Kidney epithelial cell (primary cell): ENCODE measurements at places on chromosomes 1 and 21. TPM values are rescaled to one million over a fixed set of nuclear protein-coding genes. Genes with fewer than 3 reads are reported as not detected.

GRCh38 chr1:40738831-40739230 lies 44.8 kb upstream of the KCNQ4 start:
- no peak for DNase-seq

- no peak for DNase-seq
Measured at GRCh38 chr21:38538353-38538752, 40.1 kb upstream of the ERG start.

DNA sequence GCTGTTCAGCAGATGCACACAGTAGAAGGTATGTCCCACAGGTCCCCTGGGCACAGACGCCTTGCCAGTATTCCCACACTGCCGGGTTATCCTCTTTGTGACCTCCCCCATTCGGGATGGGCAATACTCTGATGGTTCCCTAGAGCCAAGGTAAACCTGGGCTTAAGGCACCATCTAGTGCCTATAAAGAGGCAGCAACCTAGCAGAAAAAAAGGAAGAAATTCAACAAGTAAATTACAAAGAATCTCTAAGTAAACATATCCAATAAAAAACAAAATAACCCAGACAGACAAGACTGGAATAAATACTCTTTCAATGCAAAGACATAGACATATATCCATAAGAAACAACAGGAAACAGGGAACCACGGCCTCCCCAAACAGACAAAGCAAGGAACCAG lies 39.4 kb downstream of the HSF2BP start:
- no peak for DNase-seq

DNA sequence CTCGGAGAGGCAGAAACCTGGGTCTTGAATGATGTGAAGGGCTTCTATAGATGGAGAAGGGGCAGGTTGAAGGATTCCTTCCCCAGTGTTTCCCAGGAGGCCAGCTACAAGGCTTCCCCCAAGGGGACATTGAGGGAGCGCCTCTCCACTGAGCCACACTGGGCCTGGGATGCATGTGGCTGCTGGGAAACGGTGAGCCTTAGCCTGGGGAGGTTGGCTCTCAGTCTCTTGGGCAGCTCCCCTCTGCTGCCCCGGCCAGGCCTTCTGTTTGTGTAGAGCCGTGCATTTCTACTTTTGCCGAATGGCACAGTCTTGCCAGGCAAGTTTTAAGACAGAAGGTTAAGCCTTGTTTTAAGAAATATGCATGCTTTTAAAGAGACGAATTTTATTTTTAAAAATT lies 254.4 kb upstream of the POU3F1 start:
- DNase-seq = no peak

DNA sequence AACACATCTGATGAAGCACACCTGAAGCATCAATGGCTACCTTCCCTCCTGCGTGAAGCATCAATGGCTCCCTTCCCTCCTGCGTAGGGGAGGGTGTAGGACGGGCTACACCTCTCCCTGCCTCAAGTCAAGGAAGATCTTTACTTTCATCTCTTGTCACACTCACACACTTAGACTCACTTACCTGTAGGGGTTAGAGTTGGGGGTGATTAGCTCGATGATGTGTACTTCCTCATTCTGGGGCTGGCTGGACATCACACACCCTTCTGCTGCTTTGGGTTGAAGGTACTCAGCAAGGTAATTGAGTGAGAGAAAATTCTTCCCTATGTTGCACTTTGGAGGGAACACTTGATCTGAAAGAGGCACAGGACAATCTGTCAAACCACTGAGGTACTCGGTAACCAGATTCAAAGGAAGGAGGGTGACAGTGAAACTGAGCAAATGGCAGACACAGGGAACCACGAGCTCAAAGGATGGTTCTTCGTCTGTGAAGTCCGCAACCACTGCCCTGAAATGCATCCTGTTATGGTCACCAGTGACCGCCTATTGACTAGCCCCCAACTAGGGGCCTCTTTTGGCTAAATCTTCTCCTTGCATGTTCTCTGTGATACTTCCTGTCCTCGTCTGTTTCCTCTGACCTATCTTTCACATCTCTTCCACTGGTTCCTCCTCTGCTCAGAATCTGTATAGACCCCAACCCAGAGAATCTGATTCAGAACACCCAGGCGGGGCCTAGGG lies 156.2 kb downstream of the TGFBR3 start:
- no peak for DNase-seq

- DNase-seq = no peak
Measured at GRCh38 chr1:59142311-59143132, 154.4 kb upstream of the FGGY start.

DNA sequence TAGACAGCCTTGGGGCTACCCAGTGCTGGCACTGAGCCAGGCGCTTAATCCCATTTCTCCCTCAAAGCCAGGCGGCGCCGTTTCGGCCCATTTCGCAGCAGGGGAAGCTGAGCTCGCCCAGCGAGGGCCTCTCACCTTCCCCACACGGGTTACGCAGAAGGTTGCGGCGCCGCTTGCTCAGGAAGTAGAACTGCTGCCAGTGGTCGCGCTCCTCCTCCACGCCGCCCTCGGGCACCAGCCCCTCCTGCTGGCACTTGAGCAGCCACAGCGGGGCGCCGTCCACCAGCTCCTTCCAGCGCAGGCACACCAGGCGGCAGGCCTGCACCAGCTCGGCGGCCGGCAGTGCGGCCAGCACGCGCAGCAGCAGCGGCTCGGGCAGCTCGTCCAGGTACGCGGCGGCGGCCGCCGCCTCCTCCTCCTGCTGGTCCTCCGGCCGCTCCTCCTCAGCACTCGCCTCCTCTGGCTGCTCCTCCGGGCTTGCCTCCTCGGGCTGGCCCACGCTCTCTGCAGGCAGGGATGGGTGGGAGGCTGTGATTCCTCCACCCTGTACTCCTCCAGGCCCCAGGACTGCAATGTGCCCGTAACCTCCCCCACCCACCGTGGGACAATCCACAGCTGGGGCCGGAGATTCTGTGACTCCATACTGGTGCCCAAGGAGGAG lies 3.8 kb downstream of the FBXO2 start:
- no peak for DNase-seq

GRCh38 chr1:30706528-30706927 lies 16.9 kb downstream of the MATN1 start:
- DNase-seq = no peak

DNA sequence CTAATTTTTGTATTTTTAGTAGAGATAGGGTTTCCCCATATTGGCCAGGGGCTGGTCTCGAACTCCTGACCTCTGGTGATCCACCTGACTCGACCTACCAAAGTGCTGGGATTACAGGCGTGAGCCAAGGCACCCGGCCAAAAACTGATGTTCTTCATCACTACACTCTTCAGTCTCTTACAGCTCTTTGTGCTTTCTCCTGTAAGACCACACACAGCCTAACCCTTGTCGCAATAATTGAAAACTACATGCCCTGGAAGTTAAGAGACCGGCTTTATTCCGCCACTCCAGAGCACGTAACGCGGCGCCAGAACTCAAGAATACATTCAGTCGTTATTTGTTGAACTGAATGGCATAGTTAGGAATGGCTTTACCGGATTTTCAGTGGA lies 552 bp downstream of the GPATCH4 start:
- no peak for DNase-seq

GRCh38 chr1:54842963-54843362 lies 41.8 kb upstream of the TTC22 start:
- DNase-seq = no peak

GRCh38 chr1:220783453-220783852 lies 3.3 kb upstream of the MTARC1 start:
- DNase-seq = no peak

The OVAAL gene
- not detected in 2 replicates for total RNA-seq

The APP gene
- 620 and 624 TPM in 2 replicates for total RNA-seq

The RIMS3 gene
- total RNA-seq = 2.9 and 3.2 TPM in 2 replicates

The WNT3A gene
- total RNA-seq = not detected in 2 replicates

The OR6N1 gene
- not detected in 2 replicates for total RNA-seq
